ENCODE measurements at places on chromosomes 2 and 18. TPM values are rescaled to one million over a fixed set of nuclear protein-coding genes. Genes with fewer than 3 reads are reported as not detected.

Gene PIEZO2
- total RNA-seq: not detected

Gene TUBB8B
- not detected for total RNA-seq

Gene FSHR
- total RNA-seq: not detected

Gene RAPH1
- total RNA-seq: 2.1 TPM

Gene SRD5A2
- total RNA-seq: not detected

Gene ZNF514
- 11.4 TPM for total RNA-seq

GRCh38 chr2:23423062-23423872, 38.3 kb downstream of the KLHL29 start:
- H3K36me3 ChIP-seq: no peaks in the 10 kb centered on the region
- H3K27me3 ChIP-seq: no peaks in the 10 kb centered on the region
- no peak overlapping the region for H3K4me3 ChIP-seq

- DNase-seq: no peak
- H3K36me3 ChIP-seq: no peaks in the 10 kb centered on the region
- no peak overlapping the region for H3K27ac ChIP-seq
- peaks cover 28% of the 10 kb centered on the region for H3K4me1 ChIP-seq
Measured at GRCh38 chr2:12556762-12557161, 160.0 kb upstream of the TRIB2 start.

DNA sequence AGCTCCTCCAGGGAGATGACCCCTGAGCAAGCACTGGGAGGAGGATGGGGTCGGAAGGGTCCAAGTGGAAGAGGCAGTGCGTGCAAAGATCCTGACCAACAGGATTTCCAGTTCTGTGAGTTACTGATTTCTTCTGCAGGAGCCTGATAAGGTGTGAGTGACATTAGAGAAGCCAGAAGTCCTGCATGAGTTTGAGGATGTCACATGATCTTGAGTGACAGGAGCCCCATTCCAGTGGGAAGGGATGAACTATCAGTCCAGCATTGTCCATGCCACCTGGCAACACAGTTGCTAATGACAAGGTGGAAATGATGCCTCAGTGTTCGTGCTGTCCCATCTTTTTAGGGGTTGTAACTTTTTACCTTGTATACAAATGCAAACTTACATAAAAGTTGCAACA, 285.1 kb upstream of the HDAC4 start:
- no peak overlapping the region for H3K27ac ChIP-seq
- no peaks in the 10 kb centered on the region for H3K36me3 ChIP-seq
- peaks cover 24% of the 10 kb centered on the region for H3K27me3 ChIP-seq
- no peaks in the 10 kb centered on the region for H3K4me1 ChIP-seq
- no peak overlapping the region for H3K4me3 ChIP-seq
